ENCODE measurements at places on chromosomes 16 and 17.

DNA sequence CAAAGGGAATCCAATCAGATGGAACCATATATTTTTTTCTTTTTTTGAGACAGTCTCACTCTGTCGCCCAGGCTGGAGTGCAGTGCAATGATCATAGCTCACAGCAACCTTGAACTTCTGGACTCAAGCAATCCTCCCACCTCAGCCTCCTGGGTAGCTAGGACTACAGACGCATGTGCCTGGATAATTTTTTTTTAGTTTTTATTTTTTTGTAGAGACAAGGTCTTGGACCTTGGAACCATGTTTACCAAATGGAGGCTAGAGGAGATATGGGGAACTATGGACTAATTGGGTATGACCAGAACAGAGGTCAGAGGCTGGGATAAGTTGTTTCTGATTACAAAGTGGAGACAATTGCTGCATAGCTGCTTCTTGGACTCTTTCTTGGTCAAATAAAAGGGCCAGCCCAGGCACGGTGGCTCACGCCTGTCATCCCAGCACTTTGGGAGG, 41.2 kb upstream of the ADCY9 start:
- no peak for DNase-seq

GRCh38 chr16:63617990-63618763, 1503.7 kb downstream of the CDH11 start:
- DNase-seq, result no peak

- DNase-seq, result peak; percentile 55
Observed at GRCh38 chr17:60139438-60140285, 10.1 kb upstream of the CA4 start.

- no peak for DNase-seq
Observed at GRCh38 chr17:77147357-77147801, 6.6 kb downstream of the SEC14L1 start.
